Aorta (tissue), 5 donors: ENCODE measurements at places on chromosomes 7 and 10. TPM values are rescaled to one million over a fixed set of nuclear protein-coding genes. Genes with fewer than 3 reads are reported as not detected.

Gene AKR1D1
- polyA plus RNA-seq = not detected

Gene IMMP2L
- polyA plus RNA-seq = 24.3 TPM

Gene OPALIN
- not detected for polyA plus RNA-seq

Gene TMEM229A
- 0.63 TPM for polyA plus RNA-seq

Gene XRCC2
- not detected for polyA plus RNA-seq

Gene CALU
- 145 TPM for polyA plus RNA-seq

Gene PRRT4
- 0.28 TPM for polyA plus RNA-seq

Gene TMEM176A
- 3.7 TPM for polyA plus RNA-seq

Gene LIPK
- not detected for polyA plus RNA-seq

Gene PRR15
- polyA plus RNA-seq = 0.69 TPM

Gene PNLIP
- 1.3 TPM for polyA plus RNA-seq

Gene GPR37
- 0.31 TPM for polyA plus RNA-seq

Gene MAT1A
- not detected for polyA plus RNA-seq

Gene FAM131B
- 1.0 TPM for polyA plus RNA-seq

Gene CCDC201
- polyA plus RNA-seq = not detected

Gene LRRTM3
- polyA plus RNA-seq = not detected

Gene UPK3B
- 1.3 TPM for polyA plus RNA-seq

Gene ANKRD22
- 1.8 TPM for polyA plus RNA-seq

Gene LRMDA
- polyA plus RNA-seq = 11.5 TPM

Gene RPP38
- polyA plus RNA-seq = 12.0 TPM

Gene AHR
- polyA plus RNA-seq = 36.2 TPM

Gene LHPP
- 16.9 TPM for polyA plus RNA-seq

Gene LOXL4
- polyA plus RNA-seq = 3.9 TPM

Gene TMEM196
- not detected for polyA plus RNA-seq

Gene SLC13A1
- not detected for polyA plus RNA-seq

Gene KCND2
- not detected for polyA plus RNA-seq

Gene FFAR4
- polyA plus RNA-seq = not detected

Gene FANK1
- polyA plus RNA-seq = 6.1 TPM

Gene CCSER2
- 23.8 TPM for polyA plus RNA-seq

Gene TIAL1
- polyA plus RNA-seq = 29.2 TPM

Gene PLCE1
- 1.5 TPM for polyA plus RNA-seq

Gene DBNL
- 91.6 TPM for polyA plus RNA-seq

Gene C10orf71
- not detected for polyA plus RNA-seq

Gene CALCR
- 0.88 TPM for polyA plus RNA-seq

Gene IKZF1
- polyA plus RNA-seq = 2.5 TPM
